ENCODE measurements at places on chromosomes 12 and 14.

- DNase-seq: no peak
Observed at GRCh38 chr14:57212919-57213318, 55.8 kb downstream of the EXOC5 start.

DNA sequence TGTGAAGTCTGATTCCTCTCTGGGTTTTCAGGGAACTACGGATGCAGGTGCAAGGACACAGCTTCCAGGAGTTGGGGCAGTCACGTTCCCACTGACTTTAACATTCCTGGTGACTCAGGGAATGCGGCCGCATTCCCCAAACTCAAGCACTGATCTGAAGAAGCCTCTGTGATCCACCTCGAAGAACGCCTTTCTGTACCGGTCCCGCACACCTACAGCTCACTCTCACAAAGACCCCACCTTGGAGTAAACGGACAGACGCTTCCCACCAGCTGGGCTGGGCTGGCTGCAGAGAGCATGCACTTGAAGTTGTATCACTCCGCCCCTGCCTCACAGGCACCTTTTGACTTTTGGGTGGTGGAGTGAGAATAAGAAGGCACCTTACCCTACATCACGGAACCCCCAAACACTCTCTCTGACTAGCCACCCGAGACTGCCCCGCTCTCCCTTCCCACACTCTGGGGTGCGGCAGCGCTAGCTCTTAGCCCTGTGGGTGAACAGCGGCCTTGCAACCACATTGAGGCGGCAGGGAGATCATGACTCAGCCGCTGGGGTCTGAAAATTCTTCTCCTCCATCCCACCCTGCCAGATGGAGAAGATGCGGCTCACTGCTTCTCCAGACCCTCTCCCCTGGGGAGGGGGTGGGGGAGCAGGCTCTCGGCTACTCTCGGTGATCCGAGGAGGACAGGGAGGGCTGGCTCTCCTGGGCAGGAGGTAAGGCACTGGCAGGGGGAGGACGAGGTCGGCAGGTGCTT lies 23.7 kb upstream of the HDAC7 start:
- no peak for DNase-seq

- DNase-seq: no peak
Observed at GRCh38 chr12:30970559-30971197, 44.1 kb downstream of the TSPAN11 start.

- DNase-seq: no peak
Observed at GRCh38 chr12:8156416-8156815, 399 bp upstream of the ZNF705A start.

- DNase-seq: no peak
Observed at GRCh38 chr12:12718853-12719252, 1.7 kb downstream of the CDKN1B start.

Data from activated CD8-positive, alpha-beta memory T cell treated with anti-CD3 and anti-CD28 coated beads, Interleukin-2, amount 50 U/mL, for 48 hours (primary cell).